ENCODE measurements at places on chromosomes 1 and 21.

DNA sequence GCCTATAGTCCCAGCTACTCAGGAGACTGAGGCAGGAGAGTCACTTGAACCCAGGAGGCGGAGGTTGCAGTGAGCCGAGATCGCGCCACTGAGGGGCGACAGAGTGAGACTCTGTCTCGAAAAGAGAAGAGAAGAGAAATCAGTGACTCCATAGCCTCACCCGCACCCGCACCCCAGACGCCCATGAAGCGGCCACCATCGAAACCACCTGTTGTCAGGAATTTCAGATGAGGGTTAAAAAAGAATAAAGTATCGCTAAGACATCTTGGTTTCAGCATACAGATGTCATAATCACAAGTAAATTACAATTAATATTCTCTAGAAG is 47.4 kb downstream of the NPHP4 start:
- no peak for DNase-seq

DNA sequence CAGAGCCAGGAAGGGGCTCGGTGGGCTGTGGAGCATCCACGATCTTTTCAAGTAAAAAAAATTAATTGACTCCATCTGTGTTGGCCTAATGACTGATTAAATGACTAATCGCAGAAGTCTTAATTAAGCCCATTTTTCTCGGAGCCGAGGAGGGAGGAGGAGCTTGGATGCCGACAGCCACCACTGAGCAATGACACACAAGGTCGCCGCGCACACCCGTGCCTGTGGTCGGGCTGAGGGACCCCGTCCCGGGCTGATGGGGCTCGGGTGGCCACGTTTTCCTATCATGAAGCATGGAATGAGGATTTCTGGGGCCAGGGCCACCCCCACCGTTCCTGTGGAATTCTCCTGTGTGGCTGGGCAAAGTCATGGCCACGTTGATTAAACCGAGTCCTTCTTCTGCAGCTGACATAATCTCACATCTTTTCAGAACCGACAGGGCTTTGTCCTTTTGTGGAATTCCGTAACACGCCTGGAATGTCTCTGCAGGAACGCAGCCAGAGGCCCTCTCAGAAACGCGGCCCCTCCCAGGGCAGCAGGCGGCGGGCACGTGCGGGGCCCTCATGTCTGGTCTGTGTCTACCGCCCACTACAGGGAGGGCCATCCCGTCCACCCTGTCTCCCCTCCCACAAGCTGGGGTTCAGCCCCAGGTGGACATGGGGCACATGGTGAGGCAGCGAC is 60.7 kb downstream of the MORN1 start:
- DNase-seq = no peak

GRCh38 chr1:191912517-191912916 is 245.7 kb upstream of the RGS18 start:
- no peak for DNase-seq

- no peak for DNase-seq
Measured at GRCh38 chr1:1428174-1428573, 7.1 kb upstream of the ANKRD65 start.

- DNase-seq = no peak
Measured at GRCh38 chr1:1101503-1101902, 14.4 kb downstream of the C1orf159 start.

DNA sequence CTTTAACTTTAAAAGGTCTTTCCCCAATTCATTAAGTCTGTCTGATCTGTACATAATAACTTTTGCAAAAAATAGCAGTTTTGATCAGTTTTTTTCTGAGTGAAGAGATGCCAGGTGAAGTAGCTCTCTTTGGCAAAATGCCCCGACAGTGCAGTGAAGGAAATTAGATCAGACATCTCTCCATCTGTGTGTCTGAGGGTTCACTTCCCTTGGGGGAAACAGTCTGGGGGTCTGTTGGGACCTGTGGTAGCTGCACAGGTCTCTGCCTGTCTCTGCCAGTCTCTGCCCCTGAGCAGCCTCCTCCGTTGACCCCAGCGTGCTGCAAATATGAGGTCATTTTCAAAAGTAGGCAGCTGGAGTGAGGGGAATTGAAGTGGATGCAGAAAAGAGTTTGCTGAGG is 54.5 kb downstream of the TBCE start:
- no peak for DNase-seq

- DNase-seq = no peak
Measured at GRCh38 chr1:212666116-212666775, 33.4 kb downstream of the BATF3 start.

DNA sequence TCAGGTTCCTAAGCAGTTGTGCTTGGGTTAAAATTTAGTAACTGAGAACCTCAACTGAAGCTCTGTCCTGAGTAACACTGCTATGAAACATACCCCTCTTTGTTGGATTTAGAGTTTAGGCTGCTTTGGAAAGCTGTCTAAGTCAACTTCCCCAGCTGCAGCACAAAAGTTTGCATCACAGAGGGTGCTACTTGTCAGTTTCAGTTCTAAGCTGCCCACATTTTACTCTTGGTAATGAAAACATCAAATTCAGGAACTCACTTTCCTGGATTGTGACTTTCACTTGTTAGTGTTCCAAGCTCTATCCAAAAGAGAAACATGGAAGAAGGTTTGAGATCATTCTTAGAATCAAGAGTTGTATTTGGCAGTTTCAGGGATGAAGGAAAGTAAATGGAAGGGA is 191.7 kb upstream of the NFIA start:
- no peak for DNase-seq

DNA sequence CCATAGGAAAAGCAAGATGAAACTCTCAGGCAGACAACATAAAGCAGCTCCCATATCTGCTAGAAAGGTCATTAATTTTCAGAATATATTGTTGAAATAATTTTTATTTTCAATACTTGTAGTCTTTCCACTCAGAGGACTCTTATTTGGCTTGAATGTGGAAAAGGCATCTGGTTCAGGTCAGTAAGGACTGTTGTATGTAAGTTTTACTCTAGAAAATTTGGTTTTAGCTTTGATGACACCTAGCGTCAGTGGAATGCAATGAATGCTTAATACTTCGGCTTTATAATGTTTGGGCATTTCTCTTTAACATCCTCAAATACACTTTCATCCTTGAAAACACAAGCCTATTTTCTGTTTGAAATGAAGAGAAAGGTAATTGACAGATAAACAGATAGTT is 63.3 kb downstream of the LRRC40 start:
- DNase-seq = no peak

DNA sequence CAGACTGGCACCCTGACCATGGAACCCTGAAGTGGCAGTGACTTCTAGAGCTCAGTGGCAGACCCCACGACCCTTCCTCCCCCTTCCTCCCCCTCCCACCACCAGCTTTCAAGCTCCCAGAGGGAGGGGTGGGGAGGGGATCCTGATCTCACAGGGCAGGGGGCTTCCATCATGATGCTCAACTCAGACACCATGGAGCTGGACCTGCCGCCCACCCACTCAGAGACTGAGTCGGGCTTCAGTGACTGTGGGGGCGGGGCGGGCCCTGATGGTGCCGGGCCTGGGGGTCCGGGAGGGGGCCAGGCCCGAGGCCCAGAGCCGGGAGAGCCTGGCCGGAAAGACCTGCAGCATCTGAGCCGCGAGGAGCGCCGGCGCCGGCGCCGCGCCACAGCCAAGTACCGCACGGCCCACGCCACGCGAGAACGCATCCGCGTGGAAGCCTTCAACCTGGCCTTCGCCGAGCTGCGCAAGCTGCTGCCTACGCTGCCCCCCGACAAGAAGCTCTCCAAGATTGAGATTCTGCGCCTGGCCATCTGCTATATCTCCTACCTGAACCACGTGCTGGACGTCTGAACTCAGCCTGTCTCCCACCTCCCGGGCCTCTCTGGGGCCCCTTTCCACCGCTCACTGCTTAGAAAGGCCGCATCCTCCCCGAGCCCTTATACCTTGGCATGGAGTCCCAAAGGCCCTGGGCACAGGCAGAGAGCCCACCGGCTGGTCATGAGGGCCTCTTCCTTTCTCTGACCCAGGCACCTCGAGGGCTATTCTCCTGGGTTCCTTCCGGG is 3.9 kb downstream of the NHLH1 start:
- no peak for DNase-seq

DNA sequence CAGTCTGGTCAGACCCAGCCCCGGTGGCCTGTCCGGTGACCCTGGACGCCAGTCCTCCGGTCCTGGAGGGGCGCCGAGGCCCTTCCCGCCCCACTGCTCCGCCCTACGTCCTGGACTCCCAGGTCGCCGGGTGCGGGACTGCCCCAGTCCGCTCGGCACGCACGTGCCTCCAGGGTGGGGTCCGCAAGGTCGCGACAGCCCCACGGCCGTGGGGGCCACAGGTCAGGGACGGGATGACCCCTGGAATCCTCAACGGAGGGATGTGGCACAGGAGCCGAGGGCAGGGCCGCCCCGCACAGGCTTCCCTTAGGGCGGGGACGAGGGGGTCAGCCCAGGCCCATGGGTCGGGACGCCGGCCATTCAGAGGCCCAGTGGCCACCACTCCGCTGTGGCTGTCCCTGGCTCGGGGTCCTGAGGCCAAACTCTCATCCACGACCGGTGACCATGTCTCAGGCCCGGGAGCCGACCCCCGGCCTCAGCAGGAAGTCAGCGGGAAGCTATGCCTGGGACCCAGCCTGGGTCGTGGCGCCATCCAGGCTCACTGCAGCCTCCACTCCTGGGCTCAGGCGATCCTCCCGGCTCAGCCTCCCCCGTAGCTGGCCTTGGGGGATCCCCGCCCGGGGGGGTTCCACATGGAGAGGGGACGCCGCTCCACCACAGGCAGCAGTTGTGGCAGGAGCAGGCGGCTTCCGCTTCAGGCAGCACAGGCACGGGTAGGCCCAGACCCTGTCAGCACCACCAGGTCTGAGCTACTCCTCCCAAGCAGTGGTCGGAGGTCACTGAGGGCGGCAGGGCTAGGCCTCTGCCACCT is 599 bp upstream of the TMEM240 start:
- no peak for DNase-seq

- DNase-seq = no peak
Measured at GRCh38 chr1:118934706-118935105, 53.4 kb downstream of the TBX15 start.

- DNase-seq = no peak
Measured at GRCh38 chr1:171636141-171636540, 14.1 kb downstream of the MYOCOS start.

GRCh38 chr1:154301582-154301981 is 19.3 kb upstream of the AQP10 start:
- DNase-seq = no peak

DNA sequence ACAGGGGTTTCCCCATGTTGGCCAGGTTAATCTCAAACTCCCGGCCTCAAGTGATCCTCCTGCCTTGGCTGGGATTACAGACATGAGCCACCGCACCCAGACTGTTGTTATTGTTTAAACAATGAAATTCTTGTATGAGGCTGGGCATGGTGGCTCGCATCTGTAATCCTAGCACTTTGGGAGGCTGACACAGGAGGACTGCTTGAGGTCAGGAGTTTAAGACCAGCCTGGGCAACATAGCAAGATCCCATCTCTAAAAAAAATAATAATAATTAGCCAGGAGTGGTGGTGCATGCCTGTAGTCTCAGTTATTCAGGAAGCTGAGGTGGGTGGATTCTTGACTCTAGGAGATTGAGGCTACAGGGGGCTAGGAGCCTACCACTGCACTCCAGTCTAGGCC is 6.7 kb upstream of the WDTC1 start:
- no peak for DNase-seq

DNA sequence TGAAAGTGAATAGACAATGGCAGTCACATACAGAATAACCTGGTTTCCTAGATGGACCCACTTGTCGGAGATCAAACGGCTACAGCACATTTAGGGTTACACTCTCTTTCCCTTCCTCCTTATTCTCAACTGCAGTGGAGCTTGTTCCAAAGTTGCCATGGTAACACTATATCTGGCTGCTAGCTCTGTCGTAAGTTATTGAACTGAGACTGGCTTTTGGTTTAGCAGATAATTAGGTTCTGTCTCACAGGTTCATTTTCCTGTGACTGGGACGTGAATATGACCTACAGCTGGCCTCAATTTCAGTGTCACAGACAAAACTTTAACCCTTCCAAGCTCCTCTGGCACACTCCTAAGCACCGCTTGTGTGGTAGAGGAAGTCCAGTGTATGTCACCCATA is 875.8 kb downstream of the USP25 start:
- DNase-seq = no peak

DNA sequence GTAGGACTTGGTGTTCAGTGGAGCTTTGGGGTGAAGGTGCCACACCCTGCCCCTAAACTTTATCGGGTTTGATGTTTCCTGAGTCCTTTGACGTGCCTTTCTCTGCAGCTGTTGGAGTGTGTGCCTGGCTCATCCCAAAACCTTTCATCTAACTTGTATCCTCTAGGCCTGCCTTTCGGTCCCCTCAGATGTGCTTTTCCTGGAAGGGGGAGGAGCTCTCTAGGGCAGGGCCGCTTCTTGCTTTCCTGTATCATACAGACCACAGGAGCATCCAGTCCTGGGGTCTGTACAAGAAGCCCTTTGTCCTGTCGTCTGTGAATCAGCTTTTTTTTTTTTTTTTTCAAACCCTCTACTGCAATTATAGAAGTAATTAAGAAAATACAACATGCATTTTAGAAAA is 35.7 kb downstream of the PTGFRN start:
- no peak for DNase-seq

GRCh38 chr1:32187850-32188249 is 8.4 kb downstream of the TXLNA start:
- DNase-seq = no peak

DNA sequence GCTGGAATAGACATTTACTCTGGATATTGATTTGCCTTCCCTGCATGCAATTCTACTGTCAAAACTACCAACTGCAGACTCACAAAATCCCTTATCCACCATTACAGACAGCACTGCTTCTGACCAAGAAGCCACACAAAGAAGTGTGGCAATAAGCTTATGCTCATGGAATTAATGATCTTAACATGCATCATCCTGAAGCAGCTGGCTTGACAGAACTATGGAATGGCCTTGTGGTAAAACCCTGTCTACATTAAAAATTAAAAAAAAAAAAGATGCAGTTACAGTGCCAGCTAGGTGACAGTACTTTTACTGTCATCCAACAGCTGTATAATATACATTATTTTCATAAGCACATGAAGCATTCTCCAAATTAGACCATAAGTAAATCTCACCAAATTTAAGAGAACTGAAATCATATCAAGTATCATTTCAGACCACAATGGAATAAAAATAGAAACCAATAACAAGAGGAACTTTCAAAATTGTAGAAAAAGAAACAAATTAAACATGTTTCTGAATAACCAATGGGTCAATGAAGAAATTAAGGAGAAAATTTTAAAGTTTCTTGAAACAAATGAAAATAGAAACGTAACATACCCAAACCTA is 70.7 kb downstream of the SCMH1 start:
- DNase-seq = no peak

DNA sequence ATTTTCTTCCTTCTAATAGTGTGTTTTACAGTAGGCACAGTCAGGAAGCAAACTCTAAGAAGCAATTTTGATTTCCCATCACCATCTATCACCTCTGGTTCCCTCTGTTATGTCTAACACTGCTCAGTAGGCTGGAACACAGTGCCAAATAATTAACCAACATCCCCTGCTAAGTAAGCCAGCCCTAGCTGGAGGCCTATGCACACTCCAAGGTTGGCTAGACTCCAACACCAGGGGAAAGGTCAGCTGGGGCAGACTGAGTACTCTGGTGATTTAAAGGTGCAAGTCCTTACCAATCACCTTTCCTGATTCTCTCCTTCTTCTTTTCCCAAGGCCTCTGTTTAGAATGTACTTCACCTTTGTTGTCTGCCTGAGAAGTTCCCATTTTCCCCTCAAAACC is 46.5 kb upstream of the BEND5 start:
- no peak for DNase-seq

GRCh38 chr1:101310506-101310905 is 73.7 kb downstream of the S1PR1 start:
- no peak for DNase-seq

Data from stimulated activated CD4-positive, alpha-beta T cell treated with anti-CD3 and anti-CD28 coated beads, TNF-alpha, amount 100 ng/mL, for 48 hours (primary cell).